Activated gamma-delta T cell (primary cell): ENCODE measurements at places on chromosomes 6 and 20.
A peak's percentile ranks its signal among the peaks of the same experiment; 100 is the strongest.

GRCh38 chr6:14865531-14866100, 380.3 kb upstream of the JARID2 start:
- DNase-seq: no peak

GRCh38 chr6:130425537-130425936, 59.7 kb downstream of the TMEM200A start:
- DNase-seq: no peak

DNA sequence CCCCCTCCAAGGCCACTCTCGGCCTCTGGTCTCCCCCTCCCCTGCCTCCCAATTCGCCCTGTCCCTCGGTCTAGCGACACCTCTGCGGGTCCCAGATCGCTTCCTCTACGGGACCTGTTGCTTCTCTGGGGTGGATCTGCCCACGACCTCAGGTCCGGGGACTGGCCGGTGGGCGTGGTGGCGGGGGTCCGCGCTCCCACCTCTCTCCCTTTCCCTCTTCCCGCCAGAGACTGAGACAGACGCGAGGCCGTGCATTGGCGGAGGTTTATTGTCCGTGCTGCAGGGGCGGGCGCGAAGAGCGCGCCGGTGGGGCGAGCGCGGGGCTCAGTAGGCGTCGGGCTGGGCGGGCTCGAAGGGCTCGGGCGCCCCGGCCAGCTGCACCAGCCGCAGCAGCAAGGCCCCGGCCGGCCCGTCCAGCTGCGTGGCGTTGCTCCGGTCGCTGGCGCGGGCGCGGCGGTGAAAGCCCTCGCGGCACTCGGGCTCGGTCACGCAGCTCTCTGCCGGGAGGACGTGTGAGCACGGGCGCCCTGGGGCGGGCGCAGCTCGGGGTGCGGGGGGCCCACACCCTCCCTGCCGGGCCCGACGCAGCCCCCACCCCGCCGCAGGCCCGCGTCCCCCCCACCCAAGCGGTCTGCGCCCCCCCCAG, 2.1 kb downstream of the AVP start:
- no peak for DNase-seq

DNA sequence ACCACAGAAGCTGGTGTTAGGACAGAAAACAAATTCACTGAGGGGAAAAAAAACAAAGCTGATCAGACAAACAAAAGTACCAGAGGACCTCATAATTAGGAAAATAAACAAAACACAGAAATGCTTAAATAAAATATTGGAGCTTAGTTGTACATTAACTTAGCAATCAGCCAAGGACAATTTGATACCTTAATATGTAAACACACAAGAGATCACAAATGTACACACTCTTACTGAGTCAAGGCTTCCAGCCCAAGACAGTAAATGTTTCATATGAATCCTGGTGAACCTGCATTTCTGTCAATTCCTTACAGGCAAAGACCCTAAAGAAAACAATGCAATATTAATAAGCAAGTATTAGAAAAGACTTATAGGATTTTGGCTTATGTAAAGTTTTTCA, 62.0 kb upstream of the SPTLC3 start:
- no peak for DNase-seq

- DNase-seq: no peak
These were observed 55.1 kb downstream of the KIAA0408 start for GRCh38 chr6:127404133-127404532.

GRCh38 chr20:36483919-36484808, 57.2 kb upstream of the MYL9 start:
- no peak for DNase-seq

GRCh38 chr6:41427642-41428335, 92.4 kb downstream of the NCR2 start:
- DNase-seq: no peak

GRCh38 chr20:44494681-44495080, 19.0 kb downstream of the TTPAL start:
- no peak for DNase-seq

- DNase-seq: no peak
These were observed 82.4 kb downstream of the ZNF292 start for GRCh38 chr6:87237804-87238203.

DNA sequence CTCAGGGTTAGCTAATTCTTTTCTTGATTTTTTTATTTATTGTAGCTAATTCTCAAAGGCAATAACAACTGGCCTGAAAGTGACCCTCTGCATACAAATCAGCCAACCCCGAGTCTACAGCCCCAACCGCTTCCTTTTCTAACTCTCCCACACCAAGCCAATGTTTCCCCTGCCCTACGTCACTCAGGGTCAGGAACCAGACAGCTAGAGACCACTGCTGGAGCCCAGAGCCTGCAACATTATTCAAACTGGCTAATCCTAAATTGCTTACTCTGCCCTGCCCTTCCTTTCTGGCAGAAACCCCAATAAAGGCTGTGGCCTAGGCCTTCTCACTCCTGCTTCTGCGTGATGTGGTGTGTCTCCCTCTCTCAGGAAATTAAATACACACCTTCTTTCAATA, 320.7 kb downstream of the CBLN4 start:
- DNase-seq: no peak

DNA sequence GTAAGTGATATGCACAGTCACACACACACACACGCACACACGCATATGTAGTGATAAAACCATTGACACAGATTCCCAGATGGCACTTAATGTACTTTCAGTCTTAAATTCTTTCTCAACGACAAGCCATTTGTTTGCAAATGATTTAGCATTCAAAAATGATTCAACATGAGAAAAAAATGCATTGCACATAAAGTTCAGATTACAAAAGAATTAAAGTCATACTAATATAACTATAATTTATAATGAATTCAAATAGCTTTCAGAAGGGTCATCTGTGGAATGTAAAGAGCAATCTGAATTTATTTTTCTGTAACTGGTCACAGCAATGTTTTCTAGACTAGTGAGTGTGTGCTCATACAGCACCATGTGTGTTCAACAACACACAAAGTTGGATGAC, 521.6 kb upstream of the ZNF337 start:
- no peak for DNase-seq

- no peak for DNase-seq
These were observed 157.1 kb upstream of the THEMIS start for GRCh38 chr6:128057946-128058345.

- no peak for DNase-seq
These were observed 93.7 kb downstream of the KCNB1 start for GRCh38 chr20:49388744-49389143.

DNA sequence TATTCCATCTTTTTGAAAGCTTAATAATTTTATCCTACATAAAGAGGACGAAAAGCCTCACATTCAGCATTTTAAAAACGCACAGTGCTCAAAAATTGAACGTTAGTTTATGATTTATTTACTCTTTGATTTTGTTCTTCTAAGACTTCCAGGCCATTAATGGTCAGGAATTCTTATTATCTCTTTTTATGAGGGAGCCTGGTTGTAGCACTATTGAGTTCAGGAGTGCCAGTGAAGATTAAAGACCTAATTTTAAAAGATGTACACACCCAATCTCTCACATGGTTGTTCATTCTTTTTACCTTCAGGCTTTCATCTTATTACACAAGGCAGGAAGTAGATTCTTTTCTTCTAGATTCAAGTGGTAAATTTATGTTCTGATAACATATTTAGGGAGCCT, 68.6 kb downstream of the HDDC2 start:
- DNase-seq: no peak

GRCh38 chr6:6911391-6911790, 196.4 kb upstream of the RREB1 start:
- no peak for DNase-seq

- no peak for DNase-seq
These were observed 9.6 kb upstream of the CPNE5 start for GRCh38 chr6:36848658-36849441.

DNA sequence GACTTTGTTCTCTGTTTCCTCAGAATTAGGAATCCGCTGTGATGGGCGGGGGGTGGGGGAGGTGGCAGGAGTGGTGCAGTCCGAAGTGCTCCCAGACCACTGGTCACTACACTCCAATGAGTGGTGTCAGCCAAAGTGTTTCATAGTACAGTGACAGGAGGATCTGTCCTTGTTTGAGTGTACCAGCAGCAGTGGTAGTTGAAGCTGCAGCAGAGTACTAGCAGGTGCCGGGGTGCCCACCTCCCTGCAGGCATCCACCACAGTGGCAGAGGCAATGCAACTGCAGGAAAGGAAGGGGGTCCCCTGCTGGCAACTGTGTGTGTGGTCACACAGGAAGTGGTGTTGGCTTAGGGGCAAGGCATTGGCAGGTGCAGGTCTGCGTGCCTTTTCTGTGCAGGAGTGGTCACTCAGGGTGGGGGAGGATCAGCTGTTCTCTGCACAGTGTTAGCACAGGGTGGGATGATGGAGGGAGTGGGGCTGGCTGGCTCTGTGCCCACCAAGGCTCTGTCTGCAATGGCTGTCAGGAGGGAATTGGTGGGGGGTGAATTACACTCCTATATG, 9.7 kb downstream of the HLA-DOB start:
- DNase-seq: no peak

DNA sequence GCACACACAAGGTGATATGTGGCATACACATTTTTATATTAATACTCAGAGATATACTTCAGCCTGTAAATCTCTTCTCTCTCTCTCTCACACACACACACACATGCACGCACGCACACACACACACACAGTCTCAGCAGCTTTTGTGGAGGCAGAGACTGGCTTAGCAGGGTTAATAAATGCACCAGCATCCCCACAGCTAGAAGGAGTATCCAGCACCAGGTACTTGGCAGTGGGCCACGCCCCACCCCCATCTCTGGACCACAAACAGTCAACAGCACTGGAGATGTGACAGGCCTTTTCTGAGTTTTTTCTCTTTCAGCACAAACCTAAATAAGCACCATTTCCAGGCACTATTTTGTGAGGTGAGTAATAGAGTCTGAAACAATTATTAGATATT, 47.3 kb upstream of the LRFN2 start:
- no peak for DNase-seq

DNA sequence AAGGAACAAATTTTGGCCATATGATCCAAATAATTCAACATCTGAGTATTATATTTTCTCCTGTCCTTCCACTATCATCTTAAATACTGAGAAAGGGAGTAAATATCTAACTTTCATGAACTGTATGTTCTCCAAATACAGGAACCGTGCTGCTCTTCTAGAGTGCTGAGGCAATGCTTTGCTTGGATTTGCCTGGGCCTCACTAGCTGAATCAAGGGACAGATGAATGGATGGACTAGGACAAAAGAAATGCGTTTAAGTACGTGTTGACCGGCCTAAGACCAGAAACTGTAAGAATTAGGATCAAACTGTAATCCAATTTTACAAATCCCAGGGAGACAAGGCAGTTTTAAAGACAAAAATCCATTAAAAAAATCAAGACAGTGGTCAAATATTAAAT, 362.4 kb upstream of the RUNX2 start:
- DNase-seq: no peak

DNA sequence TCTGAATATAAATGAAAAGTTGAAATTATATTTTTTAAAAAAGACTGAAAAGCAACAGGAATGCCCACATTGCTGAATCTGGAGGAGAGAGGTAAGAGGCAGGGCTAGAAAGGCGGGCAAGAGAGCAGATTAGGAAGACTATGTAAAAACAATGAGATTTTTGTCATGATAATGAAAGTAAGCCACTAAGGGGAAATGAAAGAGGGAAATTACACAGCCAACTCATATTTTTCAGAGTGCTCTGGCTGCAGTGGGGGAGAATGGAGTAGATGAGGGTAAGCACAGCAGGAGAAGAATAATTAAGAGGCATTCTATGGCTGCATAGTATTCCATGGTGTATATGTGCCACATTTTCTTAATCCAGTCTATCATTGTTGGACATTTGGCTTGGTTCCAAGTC, 281.9 kb downstream of the PKHD1 start:
- DNase-seq: no peak

GRCh38 chr6:51093871-51094270, 275.2 kb downstream of the TFAP2B start:
- DNase-seq: no peak

DNA sequence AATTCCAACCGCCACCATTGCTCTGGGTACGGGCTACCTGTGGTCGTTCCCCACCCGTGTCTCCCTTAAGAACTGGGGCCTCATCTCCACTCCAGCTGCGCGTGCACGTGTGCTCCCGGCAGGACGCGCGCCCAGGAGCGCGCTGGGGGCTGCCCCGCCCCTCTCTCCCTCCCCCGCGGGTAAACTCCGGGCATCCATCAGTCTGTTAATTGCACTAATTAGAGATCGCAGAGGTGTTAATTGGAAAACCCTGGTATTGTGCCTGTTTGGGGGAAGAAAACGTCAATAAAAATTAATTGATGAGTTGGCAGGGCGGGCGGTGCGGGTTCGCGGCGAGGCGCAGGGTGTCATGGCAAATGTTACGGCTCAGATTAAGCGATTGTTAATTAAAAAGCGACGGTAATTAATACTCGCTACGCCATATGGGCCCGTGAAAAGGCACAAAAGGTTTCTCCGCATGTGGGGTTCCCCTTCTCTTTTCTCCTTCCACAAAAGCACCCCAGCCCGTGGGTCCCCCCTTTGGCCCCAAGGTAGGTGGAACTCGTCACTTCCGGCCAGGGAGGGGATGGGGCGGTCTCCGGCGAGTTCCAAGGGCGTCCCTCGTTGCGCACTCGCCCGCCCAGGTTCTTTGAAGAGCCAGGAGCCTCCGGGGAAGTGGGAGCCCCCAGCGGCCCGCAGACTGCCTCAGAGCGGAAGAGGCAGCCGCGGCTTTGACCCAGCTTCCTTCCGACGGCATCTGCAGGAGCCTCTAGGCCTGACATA, 14.4 kb downstream of the FOXP4 start:
- DNase-seq: peak; percentile 84

- no peak for DNase-seq
These were observed 12.6 kb downstream of the SRC start for GRCh38 chr20:37358366-37359150.

GRCh38 chr6:52571099-52571755, 5.6 kb downstream of the TRAM2 start:
- no peak for DNase-seq

DNA sequence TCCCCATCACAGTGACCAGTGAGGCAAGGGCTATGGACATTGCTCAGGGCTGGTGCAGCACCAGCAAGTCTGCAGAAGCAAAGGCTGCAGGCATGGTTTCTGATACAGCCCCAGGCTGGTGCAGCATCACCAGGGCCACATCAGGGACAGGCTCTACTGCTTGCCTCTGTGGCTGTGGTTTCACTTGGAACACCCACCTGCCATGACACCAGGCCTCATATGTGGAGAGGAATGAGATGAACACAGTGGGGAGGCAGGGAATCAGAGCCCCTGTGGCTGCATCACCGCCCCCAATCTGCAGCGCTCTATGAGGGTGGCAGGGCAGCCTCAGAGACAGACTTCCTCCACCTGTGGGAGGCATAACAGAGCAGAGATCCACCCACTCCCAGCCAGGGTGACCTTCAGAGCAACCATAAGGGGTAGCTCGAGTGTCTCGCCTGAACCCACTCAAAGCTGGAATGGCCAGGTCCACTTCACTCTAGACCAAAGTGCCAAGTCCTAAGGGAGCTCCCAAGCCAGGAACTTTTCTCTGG, 7.9 kb downstream of the RING1 start:
- no peak for DNase-seq
